Activated CD4-positive, alpha-beta T cell treated with anti-CD3 and anti-CD28 coated beads, Interleukin-2, amount 10 ng/mL, durations not matched to agents 24 days and 14 days (primary cell): ENCODE measurements at places on chromosomes 1 and 21. TPM values are rescaled to one million over a fixed set of nuclear protein-coding genes. Genes with fewer than 3 reads are reported as not detected.
A peak's percentile ranks its signal among the peaks of the same experiment; 100 is the strongest.

ALPL gene
- total RNA-seq, result not detected in 2 replicates

OPRD1 gene
- 0.09 TPM in 1 of 2 replicates, not detected in the other for total RNA-seq

RUNX1 gene
- 100 and 101 TPM in 2 replicates for total RNA-seq

TDRD5 gene
- total RNA-seq, result not detected in 2 replicates

NUCKS1 gene
- 161 and 188 TPM in 2 replicates for total RNA-seq

HNRNPCL1 gene
- not detected in 2 replicates for total RNA-seq

OPN3 gene
- 11.2 and 11.6 TPM in 2 replicates for total RNA-seq

DNA sequence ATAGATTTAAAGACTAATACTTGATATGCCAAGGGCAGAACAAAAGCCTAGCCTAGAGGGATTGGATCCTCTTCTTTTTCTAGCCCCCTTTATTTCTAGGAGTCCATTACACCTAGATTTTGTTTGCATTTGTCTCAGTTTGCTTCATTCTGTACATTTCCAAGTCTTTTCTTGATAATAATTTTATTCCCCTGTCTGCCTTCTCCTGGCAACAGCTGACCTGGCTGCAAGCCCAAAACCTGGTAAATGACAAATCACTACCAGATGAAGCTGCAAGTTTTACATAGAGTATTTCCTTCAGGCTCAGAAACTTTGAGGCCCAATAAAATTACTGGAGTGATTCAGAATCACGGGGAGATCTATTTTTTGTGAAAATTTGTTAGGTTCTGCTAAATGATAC is 36.5 kb upstream of the LHX8 start:
- no peak for DNase-seq

GRCh38 chr1:55781944-55782482 is 566.8 kb upstream of the USP24 start:
- DNase-seq, result no peak

DNA sequence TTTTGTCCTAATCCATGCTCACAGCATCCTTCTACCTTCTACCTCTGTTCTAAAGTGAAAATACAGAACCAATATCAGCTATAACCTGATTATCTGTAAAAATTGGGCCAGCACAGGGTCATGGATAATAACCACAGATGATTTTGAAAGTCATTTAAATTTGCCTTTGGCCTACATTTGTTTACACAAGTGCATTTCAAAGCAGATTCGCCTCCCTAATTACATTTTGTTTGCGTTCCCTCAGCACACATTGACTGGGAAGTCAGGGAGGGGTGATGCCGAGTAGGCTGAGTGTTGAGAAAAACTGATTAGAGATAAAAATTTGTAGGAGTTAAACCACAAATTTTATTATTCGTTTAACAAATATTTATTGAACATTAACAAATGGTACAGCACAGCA is 19.2 kb upstream of the RGS8 start:
- DNase-seq, result no peak

- no peak for DNase-seq
Measured at GRCh38 chr1:24263746-24264145, 55.4 kb upstream of the GRHL3 start.

- DNase-seq, result no peak
Measured at GRCh38 chr1:171210355-171210754, 25.3 kb downstream of the FMO2 start.

DNA sequence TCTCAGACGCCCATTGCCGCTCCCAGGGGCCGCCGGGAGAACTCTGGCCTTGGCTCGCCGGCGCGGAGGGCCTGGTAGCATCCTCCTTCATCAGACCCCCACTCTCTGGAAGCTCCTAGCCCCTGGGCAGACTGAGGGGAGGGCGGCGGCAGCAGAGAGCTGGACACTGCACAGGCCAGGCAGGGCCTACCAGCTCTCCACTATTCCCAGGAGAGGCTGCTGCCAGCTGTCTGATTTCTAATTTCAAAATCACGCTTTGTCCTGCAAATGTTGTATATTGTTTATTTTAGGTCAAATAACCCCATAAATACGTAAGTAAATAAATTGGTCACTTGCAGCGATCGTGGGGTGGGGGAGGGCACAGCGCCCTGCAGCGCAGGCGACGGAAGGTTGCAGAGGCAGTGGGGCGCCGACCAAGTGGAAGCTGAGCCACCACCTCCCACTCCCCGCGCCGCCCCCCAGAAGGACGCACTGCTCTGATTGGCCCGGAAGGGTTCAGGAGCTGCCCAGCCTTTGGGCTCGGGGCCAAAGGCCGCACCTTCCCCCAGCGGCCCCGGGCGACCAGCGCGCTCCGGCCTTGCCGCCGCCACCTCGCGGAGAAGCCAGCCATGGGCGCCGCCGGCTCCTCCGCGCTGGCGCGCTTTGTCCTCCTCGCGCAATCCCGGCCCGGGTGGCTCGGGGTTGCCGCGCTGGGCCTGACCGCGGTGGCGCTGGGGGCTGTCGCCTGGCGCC is at the start of gene MTARC1:
MTARC1 (plus strand) TSS at position 577 of the 732 bp plus-strand sequence; CDS start at position 609, 32 bp downstream.
- DNase-seq, result no peak

DNA sequence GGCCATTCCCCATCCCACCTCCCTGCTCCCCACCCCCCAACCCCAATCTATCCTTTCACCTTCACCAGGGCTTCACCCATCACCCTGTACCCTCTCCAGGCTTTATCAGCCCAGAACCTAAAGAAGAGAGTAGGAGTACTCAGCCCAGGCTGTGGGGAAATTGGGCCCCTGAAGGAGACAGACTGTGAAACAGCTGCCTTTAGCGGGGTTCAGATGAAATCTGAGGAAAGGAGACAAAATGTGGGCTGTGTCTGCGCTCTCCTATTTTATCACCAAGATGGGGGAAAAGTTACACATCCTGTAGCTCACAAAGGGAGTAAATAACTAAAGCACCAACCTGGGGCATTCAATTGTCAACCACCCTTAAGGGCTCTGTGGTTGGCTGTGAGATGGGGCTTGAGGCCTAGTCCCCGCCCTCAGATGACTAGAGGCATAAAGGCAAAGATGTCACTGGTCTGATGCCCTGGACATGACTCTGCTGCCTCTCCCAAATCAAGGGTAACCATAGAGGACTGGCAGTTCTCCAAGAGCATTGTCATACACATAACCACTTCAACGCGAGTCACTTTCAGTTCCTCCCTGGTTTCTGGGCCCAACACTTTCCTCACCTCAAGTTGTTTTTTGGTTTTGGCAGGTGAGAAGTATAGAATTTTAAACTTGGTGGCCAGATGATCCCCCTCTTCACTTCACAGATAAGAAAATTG is 30.0 kb downstream of the SLC27A3 start:
- peak; percentile 87 for DNase-seq

DNA sequence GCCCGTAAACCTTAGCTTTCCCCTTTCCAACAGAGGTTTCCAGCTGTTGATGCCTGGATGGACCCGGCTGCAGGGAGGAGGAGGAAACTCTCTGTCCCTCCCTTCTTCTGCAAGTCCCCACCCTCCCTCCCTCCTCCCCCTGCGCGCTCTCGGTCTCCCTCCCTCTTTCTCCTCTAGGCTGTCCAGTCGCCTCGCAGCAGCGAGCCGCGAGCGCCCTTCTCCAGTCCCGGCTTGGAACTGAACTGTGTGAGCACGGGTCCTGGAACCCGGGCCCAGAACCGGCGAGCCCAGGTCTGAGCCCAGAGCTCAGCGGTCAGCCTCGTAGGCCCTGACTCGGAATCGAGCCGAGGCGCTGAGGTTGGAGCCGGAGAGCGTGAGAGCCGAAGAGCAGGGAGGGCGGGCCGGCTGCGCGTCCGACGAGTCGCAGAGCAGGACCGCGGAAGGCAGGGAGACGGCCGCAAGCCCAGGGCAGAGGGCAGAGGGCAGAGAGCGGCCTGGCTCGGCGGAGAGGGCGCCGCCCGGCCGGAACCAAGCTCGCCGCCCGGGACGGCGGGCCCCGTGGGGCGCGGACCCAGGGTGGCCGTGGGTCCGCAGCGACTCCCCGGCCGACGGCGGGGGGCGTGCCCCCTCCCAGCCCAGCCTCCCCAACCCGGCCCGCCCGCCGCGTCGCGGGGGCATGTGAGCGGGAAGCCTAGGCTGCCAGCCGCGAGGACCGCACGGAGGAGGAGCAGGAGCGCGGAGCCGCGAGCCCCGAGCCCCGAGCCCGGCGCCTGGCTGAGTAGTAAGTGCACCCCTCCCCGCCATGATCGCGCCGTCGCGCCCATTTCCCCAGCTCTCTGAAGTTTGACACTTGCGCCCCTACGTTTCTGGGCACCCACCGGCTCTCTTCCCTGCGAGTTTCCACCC is at the start of gene SOX13:
SOX13 (plus strand) TSS at position 185 of the 906 bp plus-strand sequence. CDS start 39,801 bp downstream, outside the sequence.
- peak; percentile 64 for DNase-seq

DNA sequence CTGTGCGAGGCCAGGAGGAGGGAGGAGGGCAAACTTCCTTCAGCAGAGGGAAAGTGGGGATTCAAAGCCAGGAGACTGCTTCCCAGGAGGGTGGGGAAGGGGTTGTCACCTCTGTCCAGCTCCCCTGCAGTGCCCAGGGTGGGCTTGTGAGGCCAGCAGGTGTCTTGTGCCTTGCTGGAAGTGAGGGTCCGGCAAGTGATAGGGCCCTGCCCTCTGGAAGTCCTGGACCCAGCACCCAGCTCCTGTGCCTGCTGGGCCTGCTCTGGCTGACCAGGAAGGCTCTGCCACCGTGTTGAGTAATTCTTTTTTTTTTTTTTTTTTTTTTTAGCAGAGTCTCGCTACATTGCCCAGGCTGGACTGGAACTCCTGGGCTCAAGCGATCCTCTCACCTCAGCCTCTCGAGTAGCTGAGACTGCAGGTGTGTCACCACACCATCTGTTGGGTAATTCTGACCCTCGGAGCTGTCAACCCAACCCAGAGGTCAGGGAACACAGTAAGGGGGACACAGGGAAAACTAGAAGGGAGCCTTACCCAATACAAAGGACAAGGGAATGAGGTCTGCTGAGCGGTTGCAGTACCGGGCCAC is 1.0 kb downstream of the BEST4 start:
- no peak for DNase-seq

- DNase-seq, result no peak
Measured at GRCh38 chr1:114341856-114342255, 169.1 kb downstream of the TRIM33 start.

DNA sequence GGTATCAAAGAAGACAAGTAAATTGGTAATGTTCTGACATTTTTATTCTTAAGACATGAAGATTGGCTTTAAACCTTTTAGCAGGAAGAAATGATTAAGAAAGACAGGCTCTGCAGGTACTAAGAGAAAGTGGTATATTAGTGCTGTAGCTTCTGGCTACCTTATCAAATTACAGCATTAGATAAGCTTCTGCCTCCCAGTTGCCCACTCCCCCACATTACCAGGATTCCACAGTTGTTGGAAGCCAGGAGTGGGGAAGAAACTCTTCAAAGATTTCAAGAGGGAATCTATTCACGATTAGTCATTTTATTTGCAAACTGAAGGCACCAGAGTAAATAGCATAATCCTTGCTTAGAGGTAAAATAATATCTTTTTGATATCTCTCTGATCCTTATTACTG is 274.9 kb downstream of the LMO4 start:
- no peak for DNase-seq

GRCh38 chr21:44423941-44424607 is 31.2 kb upstream of the LRRC3 start:
- no peak for DNase-seq

DNA sequence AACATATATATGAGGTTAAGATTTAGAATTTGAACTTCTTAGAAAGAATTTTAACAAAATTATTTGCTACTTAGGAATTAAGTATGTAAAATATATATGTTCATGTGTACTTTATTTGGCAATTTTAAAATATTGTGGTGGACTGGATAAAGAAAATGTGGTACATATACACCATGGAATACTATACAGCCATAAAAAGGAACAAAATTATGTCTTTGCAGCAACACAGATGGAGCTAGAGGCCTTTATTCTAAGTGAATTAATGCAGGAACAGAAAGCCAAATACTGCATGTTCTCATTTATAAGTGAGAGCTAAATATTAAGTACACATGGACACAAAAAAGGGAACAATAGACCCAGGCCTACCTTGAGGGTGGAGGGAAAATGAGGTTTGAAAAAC is 72.2 kb upstream of the FMN2 start:
- DNase-seq, result no peak

- DNase-seq, result no peak
Measured at GRCh38 chr21:35414507-35415139, 365.5 kb upstream of the RUNX1 start.

- DNase-seq, result no peak
Measured at GRCh38 chr1:56135864-56136147, 443.6 kb downstream of the PLPP3 start.

DNA sequence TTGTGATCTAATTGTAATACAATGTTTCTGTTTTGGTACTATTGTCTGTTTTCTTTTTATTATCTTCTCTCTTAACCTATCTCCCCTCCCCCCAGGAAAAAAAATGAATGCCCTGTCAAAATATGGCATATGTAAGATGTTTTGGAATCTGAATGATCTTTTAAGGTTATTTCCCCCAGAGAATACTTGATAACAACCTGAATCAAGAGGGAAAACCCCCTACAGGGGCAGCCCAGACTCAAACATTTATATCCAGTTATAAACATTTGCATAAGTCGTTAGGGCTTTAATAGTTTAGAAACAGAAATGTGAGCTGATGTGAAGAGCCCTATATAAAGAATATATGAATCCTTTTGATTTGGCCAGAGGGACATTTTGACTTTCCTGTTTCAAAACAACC is 169.5 kb downstream of the VAV3 start:
- DNase-seq, result no peak

DNA sequence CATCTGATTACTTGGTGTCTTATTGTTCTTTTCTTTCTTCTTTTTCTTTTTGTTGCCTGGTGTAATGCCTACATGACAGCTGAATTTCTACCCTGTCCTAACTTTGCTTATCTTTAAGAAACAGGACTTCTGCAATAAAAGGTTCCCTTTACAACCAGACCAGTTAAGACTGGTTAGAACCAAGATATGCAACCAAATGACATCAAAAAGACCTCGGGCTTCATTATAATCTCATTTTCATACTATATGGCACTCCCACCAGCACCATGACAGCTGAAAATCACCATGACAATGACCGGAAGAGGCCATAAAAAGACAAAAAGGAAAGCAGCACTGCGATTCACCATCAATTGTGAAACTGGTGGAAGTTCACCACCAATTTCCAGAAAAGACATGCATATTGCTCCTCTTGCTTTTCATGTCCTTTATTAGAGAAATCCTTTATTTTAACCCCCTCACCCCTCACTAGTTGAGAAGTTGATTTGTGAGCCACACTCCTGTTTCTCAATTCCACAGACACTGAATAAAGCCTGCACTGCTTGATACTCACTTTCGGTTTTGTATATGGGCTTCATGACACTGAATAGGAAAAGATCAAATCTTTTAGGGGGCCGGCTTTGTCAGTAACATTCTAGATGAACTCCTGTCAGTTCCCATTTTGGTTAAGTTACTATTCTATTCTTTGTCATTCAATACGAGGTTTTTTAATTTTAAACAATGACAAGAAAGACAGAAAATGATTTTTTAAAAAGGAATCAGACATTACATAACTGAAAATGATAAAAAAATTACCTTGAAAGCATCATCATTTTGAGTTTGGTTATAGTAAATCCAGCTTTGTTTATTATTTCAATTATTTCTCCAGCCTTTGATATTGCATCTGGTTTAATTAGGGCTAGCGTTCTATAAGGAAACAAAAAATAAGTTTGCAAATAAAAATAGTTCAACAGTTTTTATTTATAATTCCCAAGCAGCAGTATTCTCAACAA is 58.1 kb downstream of the NME7 start:
- DNase-seq, result peak; percentile 59

DNA sequence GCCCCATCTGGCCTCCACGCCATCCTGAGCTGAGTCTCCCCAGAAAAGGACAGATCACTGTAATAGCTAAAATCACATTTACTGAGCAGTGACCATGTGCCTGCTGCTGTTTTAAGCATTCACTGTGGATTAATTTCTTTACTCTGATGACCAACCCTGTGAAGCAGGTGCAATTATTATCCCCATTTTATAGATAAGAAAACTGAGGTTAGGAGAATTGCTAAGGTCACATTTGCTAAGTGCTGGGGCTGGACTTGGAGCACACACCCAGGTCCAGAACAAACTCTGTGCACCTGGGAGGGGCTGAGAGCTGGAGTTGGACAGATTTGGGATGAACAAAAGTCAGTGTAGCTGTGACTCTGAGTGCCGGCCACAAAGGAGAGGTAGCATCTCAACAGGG is 58.0 kb downstream of the SDC3 start:
- DNase-seq, result no peak
